ENCODE measurements at places on chromosomes 13 and 19.

DNA sequence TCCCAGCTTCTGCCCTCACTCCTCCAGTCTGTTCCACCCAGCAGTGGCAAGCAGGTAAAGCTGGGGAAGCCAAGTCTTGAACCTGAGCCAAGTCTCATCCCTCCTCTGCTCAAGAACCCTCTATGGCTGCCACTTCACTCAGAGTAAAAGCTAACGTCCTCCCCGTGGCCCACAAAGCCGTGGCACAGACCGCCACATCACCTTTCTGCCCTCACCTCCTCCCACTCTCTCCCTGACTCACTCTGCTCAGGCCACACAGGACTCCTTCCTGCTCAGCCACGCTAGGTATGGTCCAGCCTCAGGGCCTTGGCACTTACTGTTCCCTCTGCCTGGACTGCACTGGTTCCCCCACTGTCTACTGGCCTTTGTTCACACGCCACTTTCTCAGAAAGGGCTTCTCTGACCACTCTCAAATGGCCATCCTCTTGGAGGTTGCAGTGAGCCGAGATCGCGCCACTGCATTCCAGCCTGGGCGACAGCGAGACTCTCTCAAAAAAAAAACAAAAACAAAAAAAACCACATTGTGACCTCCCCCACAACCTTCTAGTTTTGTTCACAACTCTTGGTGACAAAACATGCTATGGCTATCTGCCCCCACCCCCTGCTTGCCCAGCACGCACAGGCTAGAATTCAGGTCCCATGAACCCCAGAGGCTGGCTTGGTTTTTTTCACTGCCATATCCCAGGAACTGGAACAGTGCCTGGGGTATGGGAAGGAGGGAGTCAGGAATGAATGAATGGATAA is 15.8 kb downstream of the NDUFB7 start:
- H3K4me3 ChIP-seq: peak overlapping the region; percentile 0
- H3K27ac ChIP-seq: no peak overlapping the region
- no peak for DNase-seq
- H3K4me1 ChIP-seq: peaks cover 15% of the 10 kb centered on the region
- H3K36me3 ChIP-seq: no peaks in the 10 kb centered on the region

DNA sequence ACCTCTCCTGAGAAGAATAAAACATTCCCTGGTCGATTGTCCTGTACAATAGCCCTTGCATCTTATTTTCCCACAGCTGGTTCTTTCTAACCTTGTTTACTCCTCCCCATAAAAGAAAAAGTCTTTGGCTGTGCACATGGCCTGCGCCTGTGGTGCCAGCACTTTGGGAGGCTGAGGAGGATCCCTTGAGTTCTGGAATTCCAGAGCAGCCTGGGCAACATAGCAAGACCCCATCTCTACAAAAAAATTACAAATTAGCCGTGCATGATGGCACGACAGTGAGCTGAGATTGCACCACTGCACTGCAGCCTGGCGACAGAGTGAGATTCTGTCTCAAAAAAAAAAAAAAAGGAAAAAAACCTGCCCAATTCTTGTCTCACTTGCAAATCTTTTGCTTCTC is 7.2 kb upstream of the NUP62 start:
- H3K27me3 ChIP-seq: no peaks in the 10 kb centered on the region
- H3K27ac ChIP-seq: no peak overlapping the region
- no peak for DNase-seq
- H3K36me3 ChIP-seq: no peaks in the 10 kb centered on the region
- H3K4me1 ChIP-seq: peaks cover 5% of the 10 kb centered on the region

DNA sequence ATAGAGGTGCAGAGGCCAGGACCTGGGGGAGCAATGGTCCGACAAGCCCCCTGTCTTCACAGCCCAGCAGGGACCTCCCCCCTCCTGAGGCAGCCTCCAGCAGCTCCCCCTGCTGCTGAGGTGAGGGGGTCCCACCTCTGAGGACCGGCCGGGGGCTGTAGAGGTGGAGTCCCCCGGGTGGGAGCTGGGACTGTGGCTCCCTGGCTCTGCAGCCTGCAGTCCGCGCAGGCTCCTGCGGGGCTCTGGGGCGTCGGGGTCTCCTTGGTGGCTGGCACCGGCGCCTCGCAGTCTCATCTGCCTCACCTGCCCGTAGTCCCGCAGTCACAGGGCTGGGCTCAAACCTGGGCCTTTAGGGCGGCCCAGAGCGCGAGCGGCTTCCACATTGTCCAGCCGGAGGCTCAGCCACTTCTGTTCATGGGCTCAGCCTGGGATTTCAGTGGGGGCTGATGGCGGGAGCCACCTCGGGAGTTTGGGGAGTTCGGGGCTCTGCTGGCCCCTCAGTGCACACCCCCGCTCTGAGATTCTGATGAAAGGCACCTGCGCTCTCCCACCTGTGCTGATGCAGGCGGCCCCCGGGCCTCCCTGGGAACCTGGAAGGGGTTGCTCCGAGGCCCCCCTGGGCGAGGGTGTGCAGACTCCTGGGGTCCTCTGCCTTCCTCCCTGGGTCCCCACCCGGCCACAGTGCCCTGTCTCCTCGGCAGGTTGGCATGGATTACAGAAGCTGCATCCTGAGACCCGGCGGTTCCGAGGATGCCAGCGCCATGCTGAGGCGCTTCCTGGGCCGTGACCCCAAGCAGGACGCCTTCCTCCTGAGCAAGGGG is 7.0 kb upstream of the ZNF554 start:
- H3K27me3 ChIP-seq: no peaks in the 10 kb centered on the region
- DNase-seq: peak; percentile 56
- no peaks in the 10 kb centered on the region for H3K4me1 ChIP-seq
- H3K27ac ChIP-seq: no peak overlapping the region

GRCh38 chr13:97810152-97810551 is 143.3 kb upstream of the IPO5 start:
- H3K4me1 ChIP-seq: no peaks in the 10 kb centered on the region
- H3K27me3 ChIP-seq: no peaks in the 10 kb centered on the region
- no peak overlapping the region for H3K4me3 ChIP-seq
- no peaks in the 10 kb centered on the region for H3K36me3 ChIP-seq
- H3K27ac ChIP-seq: no peak overlapping the region

- peaks cover 19% of the 10 kb centered on the region for H3K36me3 ChIP-seq
- H3K4me3 ChIP-seq: peak overlapping the region; percentile 33
- DNase-seq: peak; percentile 91
- no peaks in the 10 kb centered on the region for H3K27me3 ChIP-seq
- no peak overlapping the region for H3K27ac ChIP-seq
Measured at GRCh38 chr19:13817615-13818371, 22.6 kb downstream of the ZSWIM4 start.

DNA sequence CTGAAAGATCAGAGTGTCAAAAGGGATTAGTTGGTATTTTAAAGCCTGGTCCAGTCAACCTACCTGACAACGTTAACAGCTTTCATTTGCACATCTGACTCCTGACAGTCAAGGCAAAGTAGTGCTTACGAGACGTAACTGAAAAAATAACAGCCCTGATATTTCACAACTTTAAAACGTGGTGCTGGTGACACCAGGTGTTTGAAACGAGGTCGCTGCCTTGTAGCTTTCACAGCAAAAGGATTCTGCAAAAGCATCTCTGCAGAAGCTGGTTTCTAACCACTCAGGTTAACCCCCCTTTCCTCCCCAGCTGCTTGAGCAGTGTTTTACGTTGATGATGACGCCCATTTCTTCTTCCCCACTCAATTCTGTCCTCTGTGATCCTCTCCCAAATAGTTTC is 23.3 kb downstream of the GGACT start:
- H3K4me3 ChIP-seq: no peak overlapping the region
- no peaks in the 10 kb centered on the region for H3K36me3 ChIP-seq
- H3K27me3 ChIP-seq: no peaks in the 10 kb centered on the region
- DNase-seq: no peak

DNA sequence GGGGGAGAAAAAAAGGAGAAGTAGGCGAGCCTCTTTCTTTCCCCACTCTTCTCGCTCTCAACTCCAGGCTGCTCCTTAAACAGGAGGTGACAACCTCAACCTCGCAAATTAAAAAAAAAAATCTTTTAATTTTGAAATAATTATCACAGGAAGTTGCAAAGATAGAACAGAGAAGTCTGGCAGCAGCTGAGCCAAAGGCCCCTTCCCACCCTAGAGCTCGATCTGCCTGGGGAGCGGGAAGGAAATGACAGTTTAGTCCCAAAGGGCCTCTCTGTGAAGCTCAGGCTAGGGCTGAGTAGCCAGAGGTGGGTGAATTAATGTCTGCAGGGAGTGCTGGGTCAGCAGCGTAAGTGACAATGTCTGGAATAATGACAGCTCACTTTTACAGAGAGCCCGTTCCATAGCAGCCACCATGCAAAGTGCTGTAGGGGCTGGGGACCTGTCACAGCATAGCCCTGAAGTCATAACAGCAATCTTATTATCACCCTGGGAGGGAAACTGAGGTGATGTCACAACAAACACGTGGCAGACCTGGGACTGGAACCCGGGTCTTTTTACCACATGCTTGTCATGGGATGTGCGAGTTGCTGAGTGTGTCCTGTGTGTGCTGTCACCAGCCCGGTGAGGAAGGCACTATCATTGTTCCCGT is 8.8 kb upstream of the CD22 start:
- no peak overlapping the region for H3K4me3 ChIP-seq
- H3K36me3 ChIP-seq: no peaks in the 10 kb centered on the region
- H3K27me3 ChIP-seq: no peaks in the 10 kb centered on the region
- no peak for DNase-seq

DNA sequence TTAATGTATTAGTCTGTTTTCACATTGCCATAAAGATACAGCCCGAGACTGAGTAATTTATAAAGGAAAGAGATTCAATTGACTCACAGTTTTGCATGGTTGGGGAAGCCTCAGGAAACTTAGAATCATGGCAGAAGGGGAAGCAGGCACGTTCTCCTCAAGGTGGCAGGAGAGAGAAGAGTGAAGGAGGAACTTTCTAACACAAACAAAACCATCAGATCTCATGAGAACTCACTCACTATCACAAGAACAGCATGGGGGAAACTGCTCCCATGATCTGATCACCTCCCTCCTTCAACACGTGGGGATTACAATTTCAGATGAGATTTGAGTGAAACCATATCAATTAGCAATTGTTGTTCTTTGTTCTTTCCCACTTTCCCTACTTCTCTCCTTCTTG is 689.0 kb upstream of the SLITRK1 start:
- no peaks in the 10 kb centered on the region for H3K36me3 ChIP-seq
- no peaks in the 10 kb centered on the region for H3K4me1 ChIP-seq
- H3K27ac ChIP-seq: no peak overlapping the region
- H3K27me3 ChIP-seq: no peaks in the 10 kb centered on the region
- H3K4me3 ChIP-seq: no peak overlapping the region

DNA sequence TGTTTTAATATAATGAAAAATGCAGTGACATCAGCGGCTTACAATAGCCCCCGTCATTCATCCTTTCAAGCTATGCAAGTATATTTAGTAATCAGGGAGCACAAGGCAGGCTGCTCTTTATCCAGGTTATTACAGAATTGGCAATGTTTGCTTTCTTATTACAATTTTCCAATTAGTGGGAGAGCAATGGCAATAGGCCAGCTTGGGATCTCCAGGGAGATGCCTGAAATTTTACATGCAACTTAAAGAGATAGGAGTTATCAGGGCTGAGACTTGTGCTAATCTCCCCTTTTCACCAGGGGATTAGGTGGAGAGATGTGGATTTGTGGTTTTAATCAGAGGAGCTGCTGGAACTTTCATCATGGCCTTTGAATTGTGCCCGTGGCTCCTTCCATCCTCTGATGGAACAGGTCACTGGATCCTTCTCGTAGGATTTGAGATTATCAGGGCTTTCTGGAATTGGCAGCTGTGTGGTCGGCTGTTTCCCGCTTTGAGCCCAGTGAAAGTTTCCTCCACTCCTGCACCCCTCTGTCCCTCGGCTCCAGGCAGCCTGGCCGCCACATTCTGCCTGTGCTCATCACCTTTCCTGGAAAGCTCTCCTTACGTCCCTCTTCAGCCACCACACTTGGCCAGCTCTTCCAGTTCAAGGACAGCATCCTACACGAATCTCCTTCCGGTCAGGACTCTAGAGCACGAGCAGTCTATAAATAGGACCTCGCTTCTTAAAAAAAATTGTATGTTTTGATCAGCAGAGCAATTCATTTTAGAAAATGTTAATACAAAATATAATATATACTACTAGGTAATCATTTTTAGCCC is 47.0 kb downstream of the CBY2 start:
- no peaks in the 10 kb centered on the region for H3K4me1 ChIP-seq
- no peak for DNase-seq
- no peaks in the 10 kb centered on the region for H3K36me3 ChIP-seq
- H3K4me3 ChIP-seq: no peak overlapping the region
- no peaks in the 10 kb centered on the region for H3K27me3 ChIP-seq

- H3K27ac ChIP-seq: no peak overlapping the region
- DNase-seq: peak; percentile 21
- no peak overlapping the region for H3K4me3 ChIP-seq
Measured at GRCh38 chr19:54319892-54320670, 7.1 kb upstream of the LILRA5 start.

DNA sequence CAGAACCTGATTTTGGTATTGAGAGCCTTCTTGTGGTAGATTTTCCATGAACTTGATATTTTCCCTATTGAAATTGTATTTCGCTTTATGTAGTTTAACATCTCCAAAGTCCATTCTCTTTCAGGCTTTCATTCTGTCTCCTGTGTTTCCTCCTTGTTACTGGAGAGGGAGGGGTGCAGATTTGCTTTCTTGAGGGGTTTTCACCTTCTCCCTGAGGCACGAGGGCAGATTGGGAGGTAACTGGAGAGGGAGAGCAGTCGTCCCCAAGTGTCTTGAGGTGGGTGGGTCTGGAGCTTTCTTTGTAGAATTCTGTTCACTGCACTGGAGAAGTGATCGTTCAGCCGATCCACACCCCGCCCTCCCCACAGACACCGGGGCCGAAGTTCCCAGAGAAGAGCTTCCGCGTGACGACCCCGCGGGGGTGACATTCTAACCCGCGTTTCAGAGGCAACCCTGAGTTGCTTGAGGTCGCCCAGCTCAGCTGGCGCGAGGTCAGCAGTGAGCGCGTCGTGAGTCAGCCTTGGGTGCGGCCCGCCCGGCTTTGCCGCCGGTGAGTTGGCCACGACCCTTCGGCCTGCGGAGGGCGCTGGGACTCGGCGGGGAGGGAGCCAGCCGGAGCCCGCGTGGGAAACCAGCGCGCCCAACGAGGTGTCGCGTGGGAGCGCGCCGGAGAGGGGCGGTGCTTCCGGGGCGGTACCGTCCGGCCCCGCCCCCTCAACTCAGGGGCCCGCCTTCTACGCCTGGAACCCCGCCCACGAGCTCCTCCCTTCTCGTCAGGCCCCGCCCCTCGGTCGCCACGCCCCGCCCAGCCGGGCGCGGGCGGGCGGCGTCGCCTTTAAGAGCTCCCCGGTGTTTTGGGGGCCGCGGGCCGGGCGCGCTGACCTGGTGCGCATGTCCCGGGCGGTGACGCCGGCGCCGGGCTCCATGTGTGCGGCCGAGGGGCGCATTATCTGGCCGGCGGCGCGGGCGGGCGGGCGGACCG is at the start of gene GATAD2A:
Gene GATAD2A (plus strand): TSS at position 797 of the 982 bp plus-strand sequence. CDS start 59,671 bp downstream, outside the sequence.
- peak; percentile 96 for DNase-seq
- H3K4me3 ChIP-seq: peak within 1 kb of the TSS; percentile 80
- H3K27ac ChIP-seq: peak within 1 kb of the TSS; percentile 91
- peaks cover 47% of the 10 kb centered on the region for H3K4me1 ChIP-seq
- H3K36me3 ChIP-seq: no peaks in the 10 kb centered on the region

Measured in upper lobe of right lung (tissue), 1 donor.